ENCODE measurements at places on chromosomes 5 and 9. TPM values are rescaled to one million over a fixed set of nuclear protein-coding genes. Genes with fewer than 3 reads are reported as not detected.

CBY3 gene
- total RNA-seq, result 0.09 TPM

FGD3 gene
- total RNA-seq, result not detected

SCAI gene
- total RNA-seq, result 4.8 TPM

MBLAC2 gene
- total RNA-seq, result 5.9 TPM

TCF7 gene
- total RNA-seq, result 0.11 TPM

GCNT4 gene
- total RNA-seq, result 0.11 TPM

UCK1 gene
- 14.3 TPM for total RNA-seq

TSSK1B gene
- not detected for total RNA-seq

ARHGEF39 gene
- 0.17 TPM for total RNA-seq

OR13C5 gene
- not detected for total RNA-seq

GPR151 gene
- total RNA-seq, result not detected

ANXA2R gene
- 10.5 TPM for total RNA-seq

TRPM3 gene
- total RNA-seq, result 0.11 TPM

MUSK gene
- not detected for total RNA-seq

All from dermis lymphatic vessel endothelial cell (primary cell).